ENCODE measurements at places on chromosomes 11 and 22.

DNA sequence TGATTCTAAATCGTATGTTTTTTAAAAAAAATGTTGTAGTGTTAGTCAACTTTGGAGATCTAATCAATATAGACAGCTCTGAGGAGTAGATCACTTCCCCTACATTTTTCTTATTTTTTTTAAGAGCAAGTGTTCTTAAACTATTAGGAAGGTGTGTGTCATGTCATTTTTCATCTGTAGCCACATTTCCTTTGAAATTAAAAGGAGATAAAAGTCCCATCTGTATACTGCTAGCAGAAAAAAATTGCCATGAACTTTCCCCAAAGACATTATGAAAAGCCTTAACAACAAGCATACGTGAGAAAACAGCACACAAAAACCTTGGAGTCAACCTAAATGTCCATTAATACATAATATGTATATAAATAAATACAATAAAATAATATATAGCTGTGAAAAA is 286.6 kb downstream of the ETS1 start:
- DNase-seq = no peak

DNA sequence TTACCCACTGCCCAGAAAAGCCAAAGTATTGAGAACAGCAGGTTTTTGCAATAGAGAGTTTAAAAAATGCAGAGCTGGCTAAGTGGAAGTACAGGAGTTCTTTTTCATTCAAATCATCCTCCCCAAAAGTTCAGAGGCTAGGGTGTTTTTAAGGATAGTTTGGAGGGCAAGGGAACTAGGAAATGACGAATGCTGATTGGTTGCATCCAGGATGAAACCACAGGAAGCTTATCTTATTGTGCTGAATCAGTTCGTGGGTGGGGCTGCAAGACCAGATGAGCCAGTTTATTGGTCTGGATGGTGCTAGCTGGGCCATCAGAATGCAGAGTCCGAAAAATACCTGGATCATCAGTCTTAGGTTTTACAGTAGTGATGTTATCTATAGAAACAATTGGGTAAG is 1427.1 kb downstream of the LRRC4C start:
- DNase-seq = no peak

DNA sequence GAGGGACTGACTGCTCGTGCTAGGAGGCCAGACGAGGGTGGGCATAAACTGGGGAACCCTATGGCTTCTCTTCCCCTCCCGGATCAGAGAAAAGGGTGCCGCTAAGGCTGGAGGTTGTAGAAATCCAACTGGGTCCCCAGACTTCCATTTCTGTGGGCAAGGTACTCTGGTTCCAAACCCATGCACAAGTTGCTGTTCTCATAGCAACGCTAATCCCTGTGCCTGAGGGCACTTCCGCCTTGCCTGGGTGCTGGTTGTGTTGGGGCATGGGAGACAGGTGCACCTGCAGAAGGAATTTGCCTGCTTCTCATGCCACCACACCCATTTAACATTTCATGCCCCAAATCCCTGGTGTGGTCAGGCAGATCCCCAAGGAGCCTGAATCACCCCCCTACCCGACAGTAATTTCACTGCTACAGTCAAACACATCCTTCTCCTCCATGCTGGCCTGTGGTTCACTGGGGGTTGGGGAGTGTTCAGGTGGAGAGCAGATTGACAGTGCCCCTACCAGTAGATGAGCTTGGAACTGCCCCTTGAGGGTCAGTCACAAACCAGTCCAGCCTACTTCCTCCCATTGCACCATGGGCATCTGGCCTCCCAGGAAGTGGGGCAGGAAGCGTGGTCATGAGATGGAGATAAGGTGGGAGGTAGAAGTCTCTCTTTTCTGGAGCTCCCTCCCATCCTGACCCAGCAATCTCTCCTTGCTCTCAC is 1.2 kb downstream of the C2CD2L start:
- no peak for DNase-seq

DNA sequence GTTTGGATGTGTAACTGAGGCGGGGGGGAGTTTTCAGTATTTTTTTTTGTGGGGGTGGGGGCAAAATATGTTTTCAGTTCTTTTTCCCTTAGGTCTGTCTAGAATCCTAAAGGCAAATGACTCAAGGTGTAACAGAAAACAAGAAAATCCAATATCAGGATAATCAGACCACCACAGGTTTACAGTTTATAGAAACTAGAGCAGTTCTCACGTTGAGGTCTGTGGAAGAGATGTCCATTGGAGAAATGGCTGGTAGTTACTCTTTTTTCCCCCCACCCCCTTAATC is 2.3 kb downstream of the MALAT1 start:
- no peak for DNase-seq

- no peak for DNase-seq
These were observed 2.9 kb upstream of the CYP2R1 start for GRCh38 chr11:14894657-14895598.

GRCh38 chr11:15929371-15929901 is 426.9 kb downstream of the SOX6 start:
- DNase-seq = no peak

DNA sequence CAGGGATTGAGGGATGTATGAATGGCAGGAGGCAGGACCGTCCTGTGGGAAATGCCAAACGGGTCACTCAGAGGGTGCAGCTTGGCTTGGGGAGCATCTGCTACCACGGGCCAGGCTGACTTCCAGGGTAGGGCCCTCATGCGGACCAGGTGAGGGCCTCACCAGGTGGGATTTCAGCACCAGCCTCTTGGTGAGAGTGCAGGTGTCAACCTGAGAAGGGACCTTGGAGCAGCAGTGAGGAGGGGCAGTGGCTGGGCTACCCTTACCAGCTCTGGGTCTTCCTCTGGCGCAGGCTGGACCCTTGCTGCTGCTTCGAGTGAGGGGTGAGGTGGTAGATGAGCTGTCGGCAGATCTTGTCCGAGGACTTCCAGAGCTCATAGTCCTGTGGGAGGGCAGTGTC is 4.9 kb downstream of the LRRC75B start:
- no peak for DNase-seq

DNA sequence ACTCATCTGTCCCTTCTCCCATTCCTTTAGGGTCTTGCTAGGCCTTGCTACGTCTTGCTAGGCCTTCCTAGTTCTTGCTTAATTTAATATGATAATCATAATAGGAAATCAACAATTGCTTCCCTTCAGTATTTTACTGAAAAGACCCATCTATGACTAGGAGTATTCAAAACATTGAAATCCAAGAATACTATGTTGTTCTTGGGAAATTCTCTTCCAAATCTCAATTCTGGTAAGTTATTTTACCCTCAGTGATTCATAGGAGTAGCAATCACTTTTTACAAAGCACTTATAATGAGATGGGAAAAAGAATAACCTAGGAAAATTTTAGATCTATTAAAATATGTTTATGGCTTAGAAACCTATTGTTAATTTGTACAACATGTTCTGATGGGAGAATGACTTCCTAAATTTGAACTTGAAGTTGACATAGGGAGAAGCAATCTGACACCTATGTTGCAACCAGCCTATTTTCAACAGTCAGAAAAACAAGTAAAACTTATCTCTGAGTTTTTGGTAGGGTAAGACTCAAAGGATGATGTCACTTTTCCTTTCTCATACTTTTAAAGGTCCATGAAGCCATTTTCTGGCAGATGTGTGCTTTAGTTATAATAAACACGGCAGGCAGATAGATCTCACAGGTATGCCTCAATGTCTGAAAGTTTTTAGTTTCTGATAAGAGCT is 29.5 kb upstream of the HIPK3 start:
- DNase-seq = no peak

DNA sequence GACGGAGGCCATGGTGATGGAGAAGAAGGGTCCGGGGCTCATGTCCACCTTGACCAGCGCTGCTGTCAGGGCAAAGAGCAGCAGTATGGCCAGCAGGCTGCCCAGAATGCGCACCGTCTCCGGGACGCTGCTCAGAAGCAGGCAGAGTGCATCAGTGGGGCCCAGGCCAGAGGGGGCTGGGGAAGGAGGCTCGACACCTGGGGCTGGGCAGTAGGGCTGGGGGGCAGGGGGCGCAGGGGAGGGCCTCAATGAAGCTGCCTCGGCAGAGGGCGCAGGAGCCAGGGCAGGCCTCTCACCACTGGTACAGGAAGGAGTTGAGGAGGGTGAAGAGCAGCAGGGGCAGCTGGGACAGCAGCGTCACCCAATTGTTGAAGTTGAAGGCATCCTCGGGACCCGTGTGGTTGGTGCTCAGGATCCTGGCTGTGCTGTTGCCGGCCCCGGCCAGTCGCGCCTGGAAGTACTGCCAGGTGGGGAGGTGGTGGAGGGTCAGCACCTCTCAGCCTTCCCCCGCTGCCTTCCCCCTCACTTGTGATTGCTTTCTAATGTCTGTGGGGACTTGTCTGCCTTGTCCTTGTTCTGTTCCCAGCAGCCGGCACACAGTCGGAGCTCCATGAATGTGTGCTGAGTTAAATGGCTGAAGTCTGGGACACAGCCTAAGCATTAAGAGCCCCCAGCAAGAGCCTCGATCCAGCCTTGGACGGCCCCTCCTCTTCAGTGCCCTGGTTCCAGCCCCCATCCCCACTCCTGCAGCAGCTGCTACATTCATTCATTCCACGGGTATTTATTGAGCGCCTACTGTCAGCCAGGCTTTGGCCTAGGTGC is 2.3 kb downstream of the SLC29A2 start:
- no peak for DNase-seq

- DNase-seq = no peak
These were observed 845.3 kb downstream of the FAM181B start for GRCh38 chr11:81888391-81888790.

GRCh38 chr22:22935546-22936157 is 48.0 kb downstream of the IGLL5 start:
- no peak for DNase-seq

- DNase-seq = no peak
These were observed 18.2 kb downstream of the ZBTB16 start for GRCh38 chr11:114077482-114078305.

GRCh38 chr11:133570376-133570775 is 38.1 kb upstream of the OPCML start:
- DNase-seq = peak; percentile 3

DNA sequence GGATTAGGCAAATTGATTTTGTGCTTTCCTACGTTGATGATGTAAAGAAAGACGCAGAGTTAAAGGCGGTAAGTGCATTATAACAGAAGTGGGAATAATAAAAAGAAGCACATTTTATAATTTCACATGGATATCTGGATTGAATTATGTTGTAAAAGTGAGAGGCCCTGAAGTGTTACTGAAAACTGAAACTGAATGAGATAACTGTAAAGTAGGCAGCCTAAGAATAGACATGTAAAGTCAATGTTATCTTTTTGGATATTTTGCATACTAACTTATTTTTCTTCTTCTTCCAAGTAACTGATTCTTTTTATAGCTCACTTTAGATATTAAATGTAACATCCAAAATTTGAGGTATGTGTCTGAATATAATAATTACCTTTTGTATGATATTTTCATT is 28.3 kb downstream of the ANO5 start:
- no peak for DNase-seq

- no peak for DNase-seq
These were observed 26.3 kb downstream of the MAP6 start for GRCh38 chr11:75642402-75643113.

DNA sequence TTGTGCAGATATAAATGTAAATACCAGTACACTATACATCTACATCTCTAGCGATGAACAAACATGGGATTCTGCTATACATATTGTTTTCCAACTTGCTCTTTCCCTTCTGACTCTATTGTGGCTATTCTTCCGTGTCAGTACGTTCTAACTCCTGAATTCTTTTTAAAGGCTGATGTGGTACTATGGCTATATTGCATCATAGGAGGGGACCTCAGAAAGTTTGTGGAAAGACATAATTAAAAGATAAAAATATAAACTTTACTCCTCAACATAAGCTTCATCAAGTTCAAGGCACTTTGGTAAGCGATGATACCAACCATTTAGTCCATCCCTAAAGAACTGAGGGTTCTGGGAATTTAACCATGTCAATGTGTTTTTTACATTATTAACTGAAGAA is 72.8 kb downstream of the LDLRAD3 start:
- DNase-seq = no peak

DNA sequence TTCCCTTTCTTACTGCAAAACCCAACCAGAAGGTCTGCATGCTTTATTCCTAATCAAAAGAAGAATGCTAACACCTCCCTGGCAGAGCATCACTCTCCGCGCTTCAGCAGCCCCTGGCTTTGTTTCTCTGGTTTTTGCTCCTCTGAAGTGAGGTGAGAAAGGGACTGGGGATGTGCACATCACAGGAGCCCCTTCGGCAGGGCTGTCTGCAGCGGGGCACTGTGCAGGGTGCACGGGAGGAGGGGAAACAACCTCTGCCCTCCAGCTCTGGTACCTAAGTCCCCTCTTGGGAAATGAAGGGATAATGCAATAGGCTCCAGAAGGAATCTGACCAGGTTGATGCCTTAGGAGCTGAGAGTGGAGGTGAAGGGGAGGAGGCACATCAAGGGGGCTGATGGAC is 312.7 kb downstream of the NTM start:
- no peak for DNase-seq

- no peak for DNase-seq
These were observed 73.5 kb downstream of the GAB2 start for GRCh38 chr11:78344094-78344493.

DNA sequence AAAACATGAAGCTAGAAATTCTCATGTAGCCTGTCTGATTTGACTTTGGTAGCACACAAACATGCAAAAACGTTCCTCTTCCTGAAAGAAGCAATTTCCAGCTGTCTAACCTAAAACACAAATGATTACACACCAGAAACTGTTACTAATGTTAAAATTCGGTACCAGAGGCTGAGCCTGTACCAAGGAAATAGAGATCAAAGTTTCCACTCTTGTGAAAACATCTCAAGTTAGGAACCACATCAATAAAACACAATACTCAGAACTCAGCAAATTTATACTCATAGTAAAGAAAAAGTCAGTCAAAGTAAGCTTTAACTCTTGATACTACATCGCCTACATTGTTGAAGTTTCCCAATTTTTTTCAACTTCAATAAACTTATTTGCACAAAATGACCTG is 107.8 kb downstream of the FCHSD2 start:
- DNase-seq = no peak

DNA sequence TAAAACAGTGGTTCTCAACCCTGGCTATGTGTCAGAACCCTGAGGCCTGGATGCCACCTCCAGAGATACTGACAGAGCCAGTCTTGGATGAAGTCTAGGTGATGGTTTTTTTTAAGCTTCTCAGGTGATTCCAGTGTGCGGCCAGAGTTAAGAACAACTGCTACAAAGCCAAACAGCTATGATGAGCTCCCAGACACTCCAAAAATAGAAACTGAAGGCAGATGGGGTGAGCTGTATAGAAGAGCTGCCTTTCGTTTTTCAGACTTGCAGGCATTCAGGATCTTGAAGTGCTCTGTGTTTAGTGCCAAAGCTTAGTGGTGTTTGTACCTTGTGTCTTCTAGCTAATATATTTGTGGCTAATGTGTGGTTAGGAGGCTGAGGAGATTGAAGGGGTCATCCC is 14.2 kb downstream of the SCUBE2 start:
- no peak for DNase-seq
